Esophagus squamous epithelium (tissue), 5 donors: ENCODE measurements at places on chromosomes 13 and 19. TPM values are rescaled to one million over a fixed set of nuclear protein-coding genes. Genes with fewer than 3 reads are reported as not detected.

DNA sequence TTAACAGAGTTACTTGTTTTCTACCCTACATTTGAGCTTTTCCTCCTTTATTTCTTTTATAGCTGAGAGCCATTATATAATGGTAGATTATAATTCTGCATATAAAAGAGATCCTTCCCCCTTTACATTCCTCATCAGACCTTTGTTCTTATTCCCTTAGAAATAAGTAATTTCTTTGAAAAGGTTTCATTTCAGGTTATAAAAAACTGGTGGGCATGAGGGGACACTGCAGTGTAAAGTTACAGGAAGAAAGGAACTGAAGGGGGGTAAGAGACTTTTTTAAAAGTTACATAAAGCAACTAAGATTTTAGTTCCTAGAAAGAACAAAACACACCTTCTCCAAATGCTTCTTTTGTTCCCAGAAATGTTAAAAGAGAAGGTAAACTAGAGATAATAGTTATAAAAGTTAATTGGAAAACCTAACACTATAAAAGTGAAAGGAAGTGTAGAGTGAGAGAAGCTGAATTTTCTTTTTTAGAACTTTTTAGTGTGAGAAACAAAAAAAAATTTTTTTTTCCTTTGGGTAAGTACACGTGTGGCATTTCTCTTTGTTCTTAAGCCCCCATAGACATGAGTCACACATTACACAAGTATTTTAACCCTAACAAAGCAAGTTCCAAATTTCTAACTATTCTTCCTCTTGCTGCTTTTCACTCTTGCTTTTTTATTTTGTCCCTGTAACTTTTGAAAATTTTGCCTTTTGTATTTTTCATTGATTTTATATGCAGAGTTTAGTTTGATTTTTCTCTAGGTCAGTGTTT is 106.4 kb upstream of the MLNR start:
- DNase-seq: no peak

IGSF23 gene
- total RNA-seq: not detected

RNF113B gene
- not detected for total RNA-seq

DNA sequence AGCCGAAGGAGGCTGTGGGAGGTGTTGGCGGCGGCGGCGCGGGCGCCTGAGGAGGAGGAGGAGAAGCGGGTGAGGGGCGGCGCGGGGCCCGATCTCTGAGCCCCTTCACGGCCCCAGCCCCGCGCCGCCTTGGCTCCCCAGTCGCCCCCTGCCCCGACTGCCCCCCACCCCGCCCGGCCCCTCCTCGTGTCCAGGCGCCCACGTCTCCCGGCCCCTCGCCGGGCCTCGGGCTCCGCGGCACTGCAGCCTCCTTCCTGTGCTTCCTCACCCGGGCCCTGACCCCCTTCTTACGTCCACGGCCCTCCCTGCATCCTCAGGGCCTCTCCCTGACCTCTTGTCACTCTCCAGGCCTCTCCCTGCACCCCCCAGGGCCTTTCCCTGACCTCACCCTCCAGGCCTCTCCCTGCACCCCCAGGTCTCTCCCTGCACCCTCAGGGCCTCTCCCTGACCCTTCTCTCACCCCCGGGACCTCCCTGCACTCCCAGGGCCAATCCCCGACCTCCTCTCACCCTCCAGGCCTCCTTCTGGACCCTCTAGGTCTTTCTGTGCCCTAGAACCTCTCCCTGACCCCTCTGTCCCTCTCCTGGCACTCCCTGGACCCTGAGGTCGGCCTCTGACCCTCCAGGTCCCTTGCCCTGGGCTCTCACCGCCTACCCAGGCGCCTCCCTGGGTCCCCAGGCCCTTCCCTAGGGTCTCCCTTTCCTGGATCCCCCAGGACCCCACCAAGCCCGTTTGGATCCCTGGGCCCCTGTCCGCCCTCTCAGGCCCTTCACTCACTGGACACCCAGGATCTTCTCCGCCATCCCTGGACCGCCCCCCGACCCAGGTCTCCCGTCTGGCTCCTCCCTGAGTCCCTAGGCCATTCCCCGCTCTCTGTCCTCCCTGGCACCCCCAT is 460 bp downstream of the KMT5C start:
- DNase-seq: no peak

DNA sequence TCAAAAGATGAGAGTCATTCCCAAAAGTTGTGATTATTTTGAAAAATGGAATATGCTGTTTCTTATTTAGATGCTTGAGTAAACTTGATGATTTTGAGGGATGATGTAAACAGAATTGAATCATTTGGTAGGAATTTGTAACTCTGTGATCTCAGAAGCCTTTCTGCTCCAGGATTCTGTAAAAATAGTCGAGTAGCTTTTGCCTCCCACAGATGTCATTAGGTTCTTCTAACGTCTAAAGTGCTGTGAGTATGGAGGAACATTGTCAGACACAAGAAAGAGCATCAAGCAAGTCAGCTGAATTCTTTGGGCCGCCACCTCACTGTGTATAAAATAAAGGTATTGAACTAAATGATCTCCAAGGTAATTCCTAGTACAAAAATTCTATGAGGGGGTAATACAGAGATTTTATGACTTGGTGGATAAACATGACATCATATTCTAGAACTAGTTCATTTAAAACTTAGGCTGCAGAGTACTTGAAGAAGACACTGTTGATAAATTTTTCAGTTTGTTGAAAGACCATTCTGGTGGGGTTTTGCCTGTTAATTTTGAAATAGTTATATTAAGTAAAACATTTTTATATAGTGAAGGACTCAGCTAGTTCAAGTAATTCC is 1.4 kb upstream of the GPR183 start:
- DNase-seq: no peak

DNA sequence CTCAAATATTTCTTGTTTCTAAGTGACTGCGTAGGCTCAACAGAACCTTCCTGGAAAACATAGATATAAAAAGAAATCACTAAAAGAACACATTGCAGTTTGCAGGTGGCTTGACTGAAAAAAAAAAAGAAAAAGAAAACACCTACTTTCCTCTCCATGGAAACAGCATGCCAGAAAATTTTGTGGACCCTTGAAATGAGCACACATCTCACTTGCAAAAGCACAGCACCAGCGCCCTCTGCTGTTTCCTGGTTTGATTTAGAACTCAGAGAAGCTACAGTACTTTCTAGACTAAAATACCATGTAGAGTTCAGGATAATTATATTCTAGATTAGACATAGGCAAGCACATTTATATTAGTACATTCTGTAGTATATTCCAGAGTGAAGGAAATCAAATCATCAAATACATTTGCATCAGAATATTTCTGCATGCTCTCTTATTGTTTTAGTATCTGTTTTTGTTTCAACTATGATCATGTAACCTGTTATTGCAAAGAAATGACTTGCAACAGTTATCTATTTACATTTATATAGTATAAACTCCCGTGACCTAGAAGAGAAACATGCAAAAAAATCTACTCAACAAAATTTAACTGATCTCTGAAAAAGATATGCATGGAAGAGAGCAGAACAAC is 22.3 kb upstream of the XPO4 start:
- peak; percentile 9 for DNase-seq

EFNB2 gene
- 14.9 TPM for total RNA-seq
